ENCODE measurements at places on chromosomes 1 and 21.
A peak's percentile ranks its signal among the peaks of the same experiment; 100 is the strongest.

DNA sequence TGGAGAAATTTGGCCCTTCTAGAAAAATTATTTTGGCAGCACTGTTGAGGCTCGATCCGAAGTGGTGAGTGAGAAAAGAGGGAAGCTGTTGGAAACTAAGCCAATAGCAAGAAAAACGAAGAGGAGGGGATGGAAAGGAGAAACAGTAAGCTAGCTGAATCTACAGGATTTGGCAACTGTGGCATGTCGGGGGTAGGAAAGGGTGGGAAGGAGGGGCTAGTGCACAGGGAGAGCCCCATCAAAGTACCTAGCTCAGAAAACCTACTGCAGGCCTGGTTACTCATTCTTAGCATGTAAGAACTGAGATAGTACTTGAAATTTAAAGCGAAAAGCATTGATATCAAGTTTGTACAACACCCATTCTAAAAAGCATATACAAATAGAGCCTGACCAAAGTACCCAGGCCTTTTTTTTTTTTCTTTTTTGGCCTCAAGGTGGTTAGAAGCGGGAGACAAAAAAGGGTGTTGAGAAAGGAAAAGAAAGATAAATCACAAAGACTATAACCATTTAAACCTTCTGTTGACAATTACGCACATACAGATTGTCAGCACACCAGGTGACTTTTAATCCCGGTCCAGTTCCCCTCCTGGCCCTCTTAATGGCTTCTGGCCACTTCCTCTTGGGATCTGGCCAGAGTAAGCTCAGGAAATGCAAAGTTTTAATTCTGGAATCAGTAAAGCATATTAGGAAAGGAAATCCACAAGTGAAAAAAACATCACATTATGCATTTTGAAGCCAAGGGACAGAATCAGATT is 50.4 kb downstream of the SLC16A1 start:
- DNase-seq, result no peak

- no peak for DNase-seq
Measured at GRCh38 chr1:200364091-200364759, 45.6 kb downstream of the ZNF281 start.

DNA sequence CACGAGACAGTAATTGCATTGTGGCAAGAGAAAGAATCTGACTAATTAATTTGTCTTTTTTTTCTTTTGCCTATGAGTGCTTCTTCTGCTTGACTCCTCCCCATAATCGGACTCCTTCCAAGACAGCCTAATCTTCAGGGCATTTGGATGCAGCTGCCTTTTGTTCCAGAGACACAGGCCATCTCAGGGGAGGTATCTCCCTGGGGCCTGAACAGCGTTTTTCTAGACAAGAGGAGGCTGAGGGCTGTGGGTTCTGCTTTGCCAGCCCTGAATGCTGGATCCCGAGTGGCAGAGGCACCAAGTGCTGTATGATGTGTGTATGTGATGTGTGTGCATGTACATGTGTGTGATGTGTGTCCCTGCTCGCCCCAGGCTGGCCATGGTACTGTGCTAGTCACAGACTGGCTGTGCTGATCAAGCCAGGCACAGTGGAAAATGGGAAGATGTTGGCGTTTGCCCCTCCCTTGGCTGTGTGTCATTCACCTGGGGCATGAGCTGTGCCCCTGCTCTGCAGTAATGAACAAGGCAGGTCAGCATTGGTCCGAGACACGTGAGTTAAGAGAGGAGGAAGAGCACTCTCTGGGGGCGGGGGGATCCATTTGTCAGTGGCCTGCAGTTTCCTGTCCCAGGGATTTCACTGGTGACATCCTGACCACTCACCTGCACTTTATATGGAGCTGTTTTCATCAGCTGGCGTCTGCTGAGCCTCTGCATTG is 77.2 kb downstream of the ADARB1 start:
- no peak for DNase-seq

DNA sequence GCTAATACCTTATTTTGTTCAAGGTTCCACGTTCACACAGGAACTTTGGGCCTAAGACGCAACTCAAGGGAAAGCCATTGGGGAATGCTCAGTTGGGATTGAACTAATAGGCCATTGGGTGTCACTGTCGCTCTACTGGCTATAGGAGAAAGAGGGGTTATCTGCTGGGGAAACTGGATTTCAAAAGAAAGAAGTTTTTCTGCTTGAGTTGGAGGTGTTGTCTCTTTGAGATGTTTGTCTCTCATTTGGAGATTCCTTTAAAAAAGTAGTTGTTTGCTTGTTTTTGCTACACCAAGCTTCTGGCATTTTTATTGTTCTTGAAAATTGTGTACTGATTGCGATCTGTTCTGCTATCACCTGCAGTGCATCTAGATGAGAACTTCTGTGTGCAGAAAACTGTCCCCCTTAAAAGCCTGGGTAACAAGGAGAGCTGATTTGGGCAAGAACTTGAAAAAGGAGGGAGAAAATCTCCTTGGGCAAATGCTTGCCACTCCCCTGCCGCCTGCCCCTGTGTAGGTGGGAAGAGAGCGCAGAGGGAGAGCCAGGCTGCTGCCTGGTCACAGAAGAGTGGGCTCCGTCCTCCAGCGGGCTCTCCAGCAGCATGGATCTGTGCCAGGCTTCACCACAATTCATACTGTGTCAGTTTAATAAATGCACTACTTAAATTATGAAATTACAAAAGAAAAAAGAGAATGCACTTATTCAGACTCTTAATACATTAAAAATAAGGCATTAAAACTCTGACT is 39.9 kb downstream of the PEX14 start:
- no peak for DNase-seq

- peak; percentile 60 for DNase-seq
Measured at GRCh38 chr1:211830328-211831142, at the start of gene LPGAT1. Gene LPGAT1, minus strand, starts transcription at chr1:211830763. Its CDS starts 1,467 bp downstream, at chr1:211829296.

DNA sequence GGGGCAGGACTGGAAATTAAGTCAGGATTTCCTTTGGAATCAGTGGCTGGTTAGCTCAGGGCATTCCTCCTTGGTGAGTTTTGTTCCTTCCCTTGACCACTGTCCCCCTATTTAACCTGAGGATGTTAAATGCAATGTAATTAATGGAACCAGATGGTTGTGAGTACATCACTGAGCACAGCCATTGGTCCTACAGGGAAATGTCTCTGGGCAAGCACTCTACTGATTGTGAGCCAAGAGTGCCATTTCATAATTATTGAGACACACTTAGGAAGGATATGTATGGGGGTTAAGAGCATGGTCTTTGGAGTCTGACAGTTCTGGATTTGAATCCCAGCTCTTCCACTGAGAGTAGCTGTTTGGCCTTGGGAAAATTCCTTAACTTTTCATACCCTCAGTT is 74.4 kb downstream of the SPAG17 start:
- DNase-seq, result no peak

- DNase-seq, result no peak
Measured at GRCh38 chr1:158396646-158397045, 2.6 kb downstream of the OR10T2 start.

GRCh38 chr1:23527366-23527765 is 3.7 kb downstream of the E2F2 start:
- no peak for DNase-seq

DNA sequence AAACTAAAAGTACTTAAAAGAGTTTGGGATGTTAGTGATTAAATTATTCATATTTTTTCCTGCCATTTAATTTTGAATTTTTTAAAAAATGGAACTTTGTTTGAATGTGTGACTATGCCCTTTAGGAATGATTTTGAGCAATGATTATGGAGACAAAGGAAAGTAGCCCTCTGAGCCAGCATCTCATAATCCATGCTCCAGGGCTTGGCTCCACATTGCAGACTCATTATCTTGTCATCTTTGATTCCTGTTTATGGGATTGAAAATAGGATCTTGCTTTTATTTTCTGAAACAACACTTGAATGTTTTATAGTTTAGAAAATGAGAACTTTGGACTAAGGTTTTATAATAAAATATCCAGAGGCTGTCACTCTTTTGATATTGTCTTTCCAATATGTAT is 14.5 kb downstream of the AXDND1 start:
- DNase-seq, result no peak

GRCh38 chr1:36323636-36324352 is at the start of gene EVA1B:
Gene EVA1B, minus strand, starts transcription at chr1:36323645. Its CDS starts 608 bp downstream, at chr1:36323037.
- DNase-seq, result peak; percentile 38

DNA sequence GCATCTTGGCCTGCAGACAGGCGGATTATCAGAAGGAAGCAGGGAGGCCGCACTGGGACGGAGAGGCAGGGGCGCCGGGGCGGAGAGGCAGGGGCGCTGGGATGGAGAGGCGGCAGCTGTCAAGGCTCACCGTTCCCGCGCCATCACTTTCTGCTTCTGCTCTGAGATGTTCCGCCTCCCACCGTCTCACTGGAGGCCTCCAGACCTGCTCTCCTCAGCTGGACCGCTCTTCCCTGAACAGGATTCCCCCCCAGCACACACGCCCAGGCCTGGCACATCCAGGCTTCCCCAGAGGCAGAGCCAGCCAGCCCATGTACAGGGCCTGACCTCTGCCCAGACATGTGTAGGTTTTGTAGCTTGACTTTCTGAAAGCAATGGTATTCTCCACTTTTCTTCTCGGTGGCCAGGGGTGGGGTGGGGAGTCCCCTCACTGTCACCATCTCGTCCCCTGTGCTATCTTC is 84.1 kb downstream of the RIPK4 start:
- no peak for DNase-seq

DNA sequence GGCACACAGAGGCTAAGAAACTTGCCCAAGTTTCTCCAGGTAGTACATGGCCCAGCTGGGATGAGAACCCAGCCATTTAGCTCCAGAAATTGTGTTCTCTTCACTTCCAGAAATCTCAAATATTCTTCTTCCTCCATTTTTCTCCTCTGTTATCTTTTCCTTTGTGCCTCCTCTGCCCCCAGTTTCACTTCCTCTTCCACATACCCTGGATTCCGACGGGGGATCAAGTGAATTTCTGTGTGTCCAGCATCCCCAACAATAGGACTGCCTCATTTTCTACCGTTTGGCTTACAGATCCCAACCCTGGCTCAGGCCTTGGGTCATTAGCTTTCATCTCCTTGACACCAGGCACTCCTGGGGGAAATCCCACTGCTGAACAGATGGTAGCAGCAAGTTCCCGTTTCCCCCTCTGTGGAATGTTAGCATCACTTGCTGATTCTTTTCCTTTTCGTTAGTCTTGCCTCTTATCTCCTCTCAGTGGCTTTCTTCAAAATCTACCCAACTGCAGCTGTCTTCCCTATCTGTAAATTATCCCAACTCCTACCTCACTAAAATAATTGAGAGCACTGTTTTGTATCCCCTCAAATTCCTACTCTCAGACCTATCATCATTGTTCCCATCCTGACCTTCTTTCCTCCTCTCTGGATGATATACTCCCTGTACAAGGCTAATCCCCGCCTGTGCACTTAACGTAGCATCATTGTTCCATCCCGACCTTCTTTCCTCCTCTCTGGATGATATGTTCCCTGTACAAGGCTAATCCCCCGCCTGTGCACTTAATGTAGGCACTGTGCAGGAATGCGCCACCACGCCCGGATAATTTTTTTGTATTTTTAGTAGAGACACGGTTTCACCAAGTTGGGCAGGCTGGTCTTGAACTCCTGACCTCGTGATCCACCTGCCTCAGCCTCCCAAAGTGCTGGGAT is 36.5 kb downstream of the SCCPDH start:
- DNase-seq, result no peak

GRCh38 chr1:8563944-8564537 is 246.1 kb downstream of the SLC45A1 start:
- no peak for DNase-seq

DNA sequence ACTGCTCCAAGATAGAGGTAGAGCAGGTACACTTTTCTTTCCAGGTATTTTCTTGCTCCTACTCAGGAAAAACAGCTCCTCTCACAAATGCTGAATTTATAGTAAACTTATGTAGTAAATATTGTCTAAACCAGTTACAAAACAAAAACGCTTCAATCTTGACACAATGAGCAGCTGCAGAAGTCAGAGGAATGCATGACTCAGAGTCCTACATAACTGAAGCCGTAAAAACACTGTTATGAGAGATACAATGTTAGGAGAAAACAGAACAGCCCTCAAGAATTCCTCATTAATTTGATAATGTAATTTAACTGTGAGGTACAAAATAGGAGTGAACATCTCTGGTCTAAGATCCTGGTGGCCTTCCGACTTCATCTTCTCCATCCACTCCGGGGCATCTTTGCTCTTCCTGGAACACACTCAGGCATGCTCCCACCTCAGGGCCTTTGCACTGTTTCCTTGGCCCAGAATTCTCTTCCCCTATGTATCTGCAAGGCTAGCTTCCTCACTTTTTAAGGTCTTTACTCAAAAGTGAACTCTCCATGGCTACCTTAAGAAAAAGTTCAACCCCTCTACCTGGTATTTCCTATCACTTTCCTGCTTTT is 138.5 kb downstream of the SLC45A1 start:
- DNase-seq, result no peak

GRCh38 chr21:42075686-42076471 is 4.8 kb downstream of the UMODL1 start:
- DNase-seq, result no peak

GRCh38 chr1:23838401-23838866 is 13.2 kb upstream of the HMGCL start:
- DNase-seq, result peak; percentile 69

GRCh38 chr1:18639368-18640055 is 8.9 kb downstream of the PAX7 start:
- DNase-seq, result no peak

- DNase-seq, result no peak
Measured at GRCh38 chr1:50208756-50209155, 100.0 kb downstream of the ELAVL4 start.

DNA sequence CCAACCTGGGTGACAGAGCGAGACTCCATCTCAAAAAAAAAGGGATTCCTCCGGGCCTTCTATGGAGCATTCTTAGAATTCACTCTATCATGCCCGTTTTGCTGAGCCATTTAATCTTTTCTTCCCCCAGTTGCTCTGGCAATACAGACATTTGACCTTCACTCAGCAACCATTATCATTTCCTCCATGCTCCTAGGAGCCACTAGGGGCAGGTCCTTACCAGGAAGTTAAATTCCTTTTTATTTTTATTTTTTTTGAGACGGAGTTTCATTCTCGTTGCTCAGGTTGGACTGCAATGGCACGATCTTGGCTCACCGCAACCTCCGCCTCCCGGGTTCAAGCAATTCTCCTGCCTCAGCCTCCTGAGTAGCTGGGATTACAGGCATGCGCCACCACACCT is 9.7 kb upstream of the CGN start:
- DNase-seq, result no peak
